ENCODE measurements at places on chromosomes 3 and 15.
A peak's percentile ranks its signal among the peaks of the same experiment; 100 is the strongest.

DNA sequence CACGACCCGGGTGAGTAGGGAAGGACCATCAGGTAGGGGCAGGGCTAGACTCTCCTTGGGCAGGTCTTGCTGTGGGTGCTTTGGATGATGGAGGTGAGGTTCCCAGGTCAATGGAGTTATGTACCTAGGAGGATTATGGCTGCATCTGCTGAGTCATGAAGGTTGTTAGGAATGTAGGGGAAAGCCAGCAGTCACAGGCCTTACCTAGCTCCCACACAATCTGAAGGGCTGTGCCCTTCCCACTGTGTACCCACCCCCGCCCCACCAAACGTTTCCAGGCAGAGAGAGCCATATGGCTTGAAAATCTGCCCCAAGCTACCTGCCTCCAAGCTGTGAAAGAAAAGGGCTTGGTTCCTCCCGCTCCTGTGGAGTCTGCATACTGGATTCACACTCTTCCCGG, 573.4 kb upstream of the DPPA4 start:
- DNase-seq = no peak

GRCh38 chr3:147118611-147119010, 287.7 kb downstream of the ZIC4 start:
- DNase-seq = no peak

DNA sequence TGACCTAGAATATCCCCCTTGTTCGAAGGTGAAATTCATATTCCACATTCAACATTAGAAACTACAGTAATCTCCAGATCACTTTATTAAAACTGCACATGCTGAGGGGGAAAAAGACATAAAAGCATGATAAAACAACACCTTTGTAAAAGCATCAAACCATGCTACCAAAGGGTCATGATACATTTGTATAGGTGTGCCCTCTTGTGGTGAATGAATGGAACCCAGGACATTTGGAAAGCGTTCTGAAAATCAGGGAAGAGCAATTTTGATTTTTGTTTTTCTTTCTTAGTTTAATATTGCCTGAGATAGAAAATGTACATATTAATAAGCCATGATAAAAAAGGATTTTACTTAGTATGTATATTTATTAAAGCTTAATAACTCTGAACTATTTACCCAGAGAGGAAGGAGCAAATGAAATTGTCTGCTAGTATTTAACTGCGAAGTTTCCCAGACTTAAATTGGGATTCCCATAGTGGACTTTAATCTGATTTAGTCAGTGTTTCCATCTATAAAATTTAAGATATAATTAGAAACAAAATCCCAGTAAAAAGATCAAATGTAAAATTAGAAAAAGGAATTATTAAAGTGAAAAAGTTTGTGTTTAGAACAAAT, 105.8 kb upstream of the ARL6 start:
- peak; percentile 7 for DNase-seq

GRCh38 chr3:28124882-28125281, 116.5 kb upstream of the CMC1 start:
- DNase-seq = no peak

DNA sequence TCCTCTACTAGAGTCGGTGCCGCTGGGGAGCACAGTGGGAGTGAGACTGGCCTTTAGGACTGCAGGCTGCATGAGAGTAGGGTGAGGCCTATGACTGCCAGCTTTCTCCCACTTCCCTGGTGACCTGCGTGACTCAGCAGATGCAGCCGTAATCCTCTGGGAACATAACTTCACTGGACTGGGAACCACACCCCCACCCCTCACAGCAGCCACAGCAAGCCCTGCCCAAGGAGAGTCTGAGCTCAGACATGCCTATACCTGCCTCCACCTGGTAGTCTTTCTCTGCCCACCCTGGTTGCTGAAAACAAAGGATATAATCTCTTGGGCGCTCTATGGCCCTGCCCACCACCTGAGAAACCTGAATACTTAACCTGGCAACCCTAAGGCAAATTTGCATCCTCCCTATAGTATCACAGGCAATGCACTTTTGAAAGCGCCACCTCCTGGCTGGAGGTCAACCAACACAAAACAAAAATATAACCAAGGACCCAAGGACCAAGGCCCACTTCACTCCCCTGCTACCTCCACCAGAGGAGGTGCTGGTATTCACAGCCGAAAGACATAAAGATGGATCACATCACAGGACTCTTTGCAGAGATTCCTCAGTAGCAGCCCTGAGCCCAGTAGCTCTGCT, 308.9 kb downstream of the CTNNB1 start:
- no peak for DNase-seq

DNA sequence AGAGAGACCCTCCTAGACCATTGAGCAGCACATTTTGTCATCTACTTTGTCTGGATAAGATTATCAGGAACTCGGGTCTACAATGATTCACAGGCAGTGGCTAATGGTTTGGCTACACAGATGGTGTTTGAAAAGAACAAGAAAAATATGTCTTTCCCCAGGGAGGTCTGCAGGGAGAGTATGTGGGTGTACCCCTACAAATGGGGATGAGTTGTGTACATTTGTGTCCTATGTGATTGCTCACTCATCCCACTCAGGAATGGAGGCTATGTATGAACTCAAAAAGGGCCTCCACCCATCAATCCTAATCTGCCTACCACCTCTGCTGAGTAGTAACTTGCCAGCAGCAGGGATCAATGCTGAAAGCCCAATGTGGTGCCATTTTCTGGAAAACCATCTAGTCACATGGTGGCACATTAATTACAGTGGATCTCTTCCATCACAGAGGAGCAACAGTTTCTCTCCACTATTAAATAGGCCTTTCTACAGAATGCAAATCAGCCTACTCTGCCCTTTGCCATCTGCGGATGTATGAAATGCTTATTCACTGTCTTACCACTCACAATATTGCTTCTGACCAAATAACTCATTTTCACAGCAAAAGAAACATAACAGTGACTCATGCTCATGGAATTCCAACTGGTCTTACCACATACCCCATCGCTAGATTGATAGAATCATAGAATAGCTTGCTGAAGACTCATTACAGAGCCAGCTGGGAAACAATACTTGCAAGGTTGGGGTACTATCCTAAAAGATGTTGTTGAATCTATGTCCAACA, 48.3 kb upstream of the TRIM42 start:
- no peak for DNase-seq

DNA sequence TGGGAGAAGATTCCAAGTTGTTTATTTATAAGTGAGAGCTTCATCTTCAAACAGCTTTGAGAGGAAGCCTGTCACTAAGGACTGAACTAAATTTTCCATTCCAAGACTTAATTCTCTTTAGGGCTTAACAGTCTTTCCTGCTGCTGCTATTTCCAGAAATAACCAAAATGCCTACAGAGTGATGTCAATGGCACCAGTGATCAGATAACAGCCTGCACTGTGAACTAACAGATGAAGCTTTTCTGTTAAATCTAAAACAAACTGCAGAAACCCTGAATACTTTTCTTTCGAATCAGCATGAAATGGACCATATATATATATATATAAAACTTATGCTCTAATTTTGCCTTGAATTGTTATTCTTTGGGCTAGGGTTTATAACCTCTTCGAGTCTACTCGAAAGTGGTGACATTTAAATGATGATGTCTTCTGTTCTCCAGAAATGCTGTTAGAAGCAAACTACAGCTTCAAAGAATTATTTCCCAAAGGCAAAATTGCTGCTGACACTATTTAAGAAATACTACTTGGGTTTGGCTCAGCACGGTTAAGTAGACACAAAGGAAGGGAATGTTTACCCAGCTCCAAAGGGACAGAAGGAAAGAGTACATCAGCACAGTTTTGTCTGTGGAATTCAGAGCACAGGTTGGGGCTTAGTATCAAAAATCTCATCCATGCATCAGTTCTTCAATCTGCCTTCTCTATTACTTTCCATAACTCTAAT, 238.5 kb upstream of the LRRN1 start:
- DNase-seq = no peak

DNA sequence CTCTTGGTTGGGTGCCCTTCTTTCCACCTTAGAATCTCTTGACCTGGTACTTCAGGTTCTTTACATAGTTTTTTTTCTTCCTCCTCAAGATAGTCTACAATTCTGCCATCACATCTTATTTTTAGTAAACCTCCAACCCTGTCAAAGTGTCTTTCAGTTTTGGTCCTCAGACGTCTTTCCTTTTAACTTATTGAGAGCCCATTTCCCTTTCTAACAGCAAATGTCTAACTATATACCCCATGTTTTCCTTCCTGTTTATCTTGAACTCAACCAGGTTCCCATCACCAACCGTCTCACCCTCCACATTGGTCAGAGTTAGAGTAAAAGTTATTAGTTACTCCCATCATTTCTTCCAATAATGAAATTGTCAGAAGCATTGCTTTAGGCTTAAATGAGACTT, 10.4 kb downstream of the KBTBD12 start:
- no peak for DNase-seq

- DNase-seq = no peak
Measured at GRCh38 chr15:27234593-27234992, 263.6 kb downstream of the GABRG3 start.

GRCh38 chr3:194128202-194128918, 7.6 kb upstream of the HES1 start:
- no peak for DNase-seq

- DNase-seq = no peak
Measured at GRCh38 chr3:27578032-27578431, 93.8 kb upstream of the SLC4A7 start.

DNA sequence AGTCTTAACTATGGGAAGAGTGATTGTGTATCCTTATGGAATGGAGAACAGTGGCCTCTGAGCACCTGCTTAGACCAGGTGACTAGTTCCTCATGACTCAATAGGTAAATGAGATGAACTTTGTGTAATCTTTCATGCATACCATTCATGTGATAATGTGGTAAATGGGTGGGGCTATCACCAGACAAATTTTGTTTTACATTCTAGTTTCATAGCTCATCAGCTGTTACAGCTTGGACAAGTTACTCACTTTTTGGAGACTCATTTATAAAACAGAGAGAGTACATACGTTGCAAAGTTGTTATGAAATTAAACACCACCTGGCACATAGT, 103.7 kb upstream of the TGFBR2 start:
- DNase-seq = no peak

DNA sequence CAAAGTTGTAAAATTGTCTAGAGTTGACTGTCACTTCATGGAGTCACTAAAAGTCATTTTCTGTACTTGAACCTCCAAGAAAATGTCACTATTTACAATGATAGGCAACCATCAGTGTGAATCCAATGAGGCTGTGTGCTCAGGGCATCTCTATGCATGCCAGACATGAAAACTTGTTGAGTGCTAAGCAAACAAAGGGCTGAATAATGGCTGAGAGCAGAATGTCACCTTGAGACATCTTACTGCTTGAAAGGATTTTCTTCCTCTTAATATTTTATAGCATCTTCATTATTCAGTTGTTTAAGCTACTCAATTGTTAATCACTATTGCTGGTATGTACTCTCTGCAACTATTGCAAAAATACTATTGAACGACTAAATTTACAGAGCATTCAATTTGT, 184.7 kb downstream of the PLCH1 start:
- no peak for DNase-seq

GRCh38 chr15:27638958-27639357, 460.2 kb downstream of the OCA2 start:
- DNase-seq = no peak

GRCh38 chr15:35854316-35854715, 308.4 kb upstream of the DPH6 start:
- DNase-seq = no peak

- no peak for DNase-seq
Measured at GRCh38 chr3:56205406-56205805, 262.9 kb downstream of the ERC2 start.

DNA sequence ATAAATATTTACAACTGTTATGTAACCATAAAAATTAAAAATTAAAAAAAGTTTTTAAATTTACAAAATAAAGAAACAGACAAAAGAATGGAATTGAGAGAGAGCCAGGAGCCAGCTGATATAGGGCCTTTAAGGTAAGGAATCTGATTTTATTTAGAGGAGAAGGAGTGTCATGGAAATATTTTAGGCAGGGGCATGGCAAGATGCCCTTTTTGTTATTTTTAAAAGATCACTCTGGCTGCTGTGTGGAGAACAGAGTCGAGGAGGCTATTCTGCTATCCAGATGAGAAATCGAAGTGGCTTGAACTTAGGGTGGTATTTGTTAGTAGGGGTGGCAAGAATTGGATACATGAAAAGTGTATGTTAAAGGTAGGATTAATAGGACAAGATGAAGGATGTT, 9.1 kb upstream of the ADAMTS9 start:
- no peak for DNase-seq

DNA sequence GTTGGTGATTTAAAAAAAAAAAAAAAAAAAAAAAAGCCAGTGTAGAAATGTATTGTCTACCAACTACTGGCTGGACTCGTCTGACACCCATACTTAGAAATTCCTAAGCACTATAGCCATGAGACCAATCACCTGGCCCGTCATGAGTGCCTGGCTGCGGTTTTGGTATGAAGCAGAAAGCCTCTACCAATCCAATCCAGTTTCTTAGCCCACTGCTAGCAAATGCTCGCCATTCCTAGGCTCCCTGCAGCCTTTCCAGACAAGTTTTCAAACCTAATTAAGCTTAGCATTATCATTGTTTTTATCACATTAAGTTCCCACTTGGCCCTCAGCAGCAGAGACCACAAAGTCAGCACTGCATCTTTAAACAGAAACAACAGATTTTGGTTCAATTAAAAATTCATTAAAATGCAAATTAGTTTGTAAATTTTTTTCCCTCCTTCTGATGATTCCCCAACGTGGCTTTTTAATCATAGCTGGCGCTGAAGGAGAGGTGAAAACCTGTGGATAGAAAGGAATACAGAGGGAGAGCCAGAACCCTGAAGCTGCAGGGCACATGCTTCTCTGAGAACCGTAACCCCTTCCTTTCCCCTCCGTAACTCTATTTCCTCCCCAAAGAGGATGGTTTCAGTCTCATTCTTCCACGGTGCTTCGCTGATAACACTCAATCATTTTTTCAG, 32.2 kb upstream of the ST8SIA2 start:
- no peak for DNase-seq

DNA sequence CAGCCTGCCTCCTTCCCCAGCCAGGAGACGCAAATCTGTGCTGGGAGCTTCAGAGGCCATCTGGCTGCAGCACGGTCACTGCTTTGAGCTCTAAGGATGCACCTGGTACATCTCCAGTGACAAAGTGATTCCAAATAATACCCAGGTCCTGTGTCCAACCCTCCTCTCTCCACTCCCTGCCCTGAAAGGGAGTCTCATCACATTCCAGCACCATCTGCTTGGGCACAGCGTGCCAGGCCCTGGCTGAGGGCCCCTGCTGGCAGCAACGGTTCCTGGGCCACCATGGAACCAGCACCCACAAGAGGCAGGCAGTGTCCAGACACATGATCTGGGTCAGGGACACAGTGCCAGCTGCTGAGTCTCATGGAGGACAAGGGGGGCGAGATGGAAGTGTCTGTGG, 81.3 kb downstream of the MTHFS start:
- no peak for DNase-seq

GRCh38 chr3:38003817-38004414, 13.3 kb downstream of the VILL start:
- DNase-seq = no peak

GRCh38 chr3:186319945-186320344, 42.1 kb downstream of the DGKG start:
- DNase-seq = no peak

DNA sequence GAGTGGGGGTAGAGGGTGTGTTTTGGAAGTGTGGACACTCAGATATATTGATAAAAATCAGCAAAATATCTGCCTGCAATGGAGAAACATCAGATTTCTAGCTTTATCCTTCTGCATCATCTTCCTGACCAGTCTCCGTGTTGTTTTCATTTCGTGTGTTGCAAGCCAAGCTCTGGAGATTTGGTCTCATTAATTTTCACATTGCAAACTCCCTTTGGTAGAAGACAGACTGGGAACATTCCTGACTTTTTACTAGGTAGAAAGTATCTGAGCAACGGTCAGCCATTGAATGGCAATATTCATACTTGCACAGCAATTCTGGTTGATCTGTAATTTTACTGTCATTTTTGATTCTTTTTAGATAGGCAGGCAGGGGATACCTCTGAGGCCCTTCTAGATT, 30.4 kb downstream of the FSTL1 start:
- no peak for DNase-seq
